ENCODE measurements at places on chromosomes 13 and 19. TPM values are rescaled to one million over a fixed set of nuclear protein-coding genes. Genes with fewer than 3 reads are reported as not detected.

The SYNE4 gene
- 1.6 TPM for total RNA-seq

The ZNF726 gene
- 9.7 TPM for total RNA-seq

The SMAD9 gene
- not detected for total RNA-seq

The C19orf81 gene
- not detected for total RNA-seq

The IFNL1 gene
- 0.38 TPM for total RNA-seq

The GPX4 gene
- 141 TPM for total RNA-seq

The TPP2 gene
- 96.8 TPM for total RNA-seq

The CBY2 gene
- total RNA-seq = not detected

The ZNF442 gene
- 0.86 TPM for total RNA-seq

The FGF22 gene
- total RNA-seq = not detected

The KLK13 gene
- not detected for total RNA-seq

The STOML3 gene
- total RNA-seq = not detected

The UQCRFS1 gene
- 32.6 TPM for total RNA-seq

The ETHE1 gene
- total RNA-seq = 91.1 TPM

The NKG7 gene
- total RNA-seq = 417 TPM

The ZNF667 gene
- not detected for total RNA-seq

The PDE4A gene
- total RNA-seq = 58.1 TPM

The TEAD2 gene
- total RNA-seq = not detected

The PGLYRP1 gene
- total RNA-seq = not detected

The CEACAM7 gene
- not detected for total RNA-seq

The CILP2 gene
- 0.08 TPM for total RNA-seq

The ZNF296 gene
- total RNA-seq = 5.9 TPM

The MYDGF gene
- 68.7 TPM for total RNA-seq

The CGB1 gene
- total RNA-seq = not detected

The DMAC2 gene
- 36.0 TPM for total RNA-seq

The ZNF793 gene
- 2.1 TPM for total RNA-seq

The ZNF460 gene
- total RNA-seq = 40.0 TPM

The TBC1D17 gene
- 47.6 TPM for total RNA-seq

The FCER2 gene
- 0.95 TPM for total RNA-seq

The USPL1 gene
- 19.7 TPM for total RNA-seq

The CBLC gene
- total RNA-seq = not detected

The ZSCAN5C gene
- total RNA-seq = not detected

The NXNL1 gene
- total RNA-seq = not detected

The KLF5 gene
- 2.3 TPM for total RNA-seq

The CLDND2 gene
- total RNA-seq = 8.2 TPM

The RFPL4A gene
- not detected for total RNA-seq

The CATSPERD gene
- not detected for total RNA-seq

The ERICH6B gene
- total RNA-seq = not detected

The LCP1 gene
- total RNA-seq = 1,280 TPM

Measured in activated CD4-positive, alpha-beta memory T cell treated with anti-CD3 and anti-CD28 coated beads, Interleukin-2, amount 10 ng/mL, durations not matched to agents 7 days and 5 days (primary cell).